NCI-H1048 (cell line): ENCODE measurements at places on chromosomes 6 and 20.

- DNase-seq: no peak
Measured at GRCh38 chr6:56093776-56094175, 153.6 kb downstream of the COL21A1 start.

DNA sequence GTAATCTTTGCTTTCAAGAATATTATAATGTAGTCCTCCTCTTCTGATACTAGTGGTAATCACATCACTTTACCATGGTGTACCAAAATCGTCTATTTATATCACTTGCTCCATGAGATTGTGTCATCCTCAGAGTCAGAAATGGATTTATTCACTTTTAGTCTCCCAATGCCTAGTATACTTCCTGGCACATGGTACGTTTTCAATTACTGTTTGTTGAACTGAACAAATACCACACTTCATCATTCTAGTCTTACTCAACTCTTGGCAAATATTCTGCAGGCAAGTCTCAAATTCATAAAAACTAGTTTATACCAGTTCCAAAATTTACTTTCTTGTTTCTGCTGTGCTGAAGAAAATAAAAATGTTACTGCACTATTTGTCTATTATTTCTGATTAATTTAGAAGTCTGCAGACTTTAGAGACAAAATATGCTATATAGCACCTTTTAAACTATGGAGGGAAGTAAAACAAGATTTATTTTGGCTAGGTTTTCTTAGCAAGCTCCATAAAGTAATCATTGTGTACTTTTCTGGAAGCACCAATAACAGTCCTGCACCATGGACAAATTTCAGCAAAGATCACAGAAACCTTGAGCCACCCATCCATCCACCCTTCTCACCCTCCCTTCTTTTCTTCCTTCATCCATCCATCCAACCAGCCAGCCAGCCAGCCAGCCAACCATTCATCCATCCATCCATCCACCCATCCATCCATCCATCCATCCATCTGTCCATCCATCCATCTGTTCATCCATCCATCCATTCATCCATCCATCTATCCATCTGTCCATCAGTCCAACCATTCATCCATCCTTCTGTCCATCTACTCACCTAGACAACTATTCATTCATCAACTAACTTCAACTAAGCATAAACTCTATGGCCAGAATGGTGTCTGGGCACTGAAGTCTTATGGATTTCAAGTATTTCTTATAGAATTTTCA lies 102.1 kb upstream of the STMND1 start:
- DNase-seq: no peak

DNA sequence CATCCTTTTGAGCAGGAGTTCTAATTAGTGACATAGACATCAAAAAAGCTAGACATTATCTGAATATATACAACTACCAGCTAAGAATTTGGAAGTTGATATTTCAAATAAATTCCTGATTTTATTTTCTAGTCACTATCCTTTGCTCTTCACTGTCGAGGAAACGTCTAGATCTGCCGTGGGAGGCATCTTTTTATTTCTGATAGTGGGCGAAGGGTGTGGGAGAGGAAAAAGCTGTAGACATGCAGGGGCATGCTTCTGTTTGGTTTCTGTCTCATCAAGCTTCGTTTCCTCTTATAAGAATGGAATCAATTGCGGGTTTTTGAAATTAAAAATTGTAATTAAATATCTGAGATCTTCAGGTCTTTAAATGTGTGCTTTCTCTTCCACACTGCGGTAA lies 16.2 kb upstream of the C6orf118 start:
- no peak for DNase-seq

GRCh38 chr20:4550740-4551139 lies 171.0 kb upstream of the PRND start:
- no peak for DNase-seq

DNA sequence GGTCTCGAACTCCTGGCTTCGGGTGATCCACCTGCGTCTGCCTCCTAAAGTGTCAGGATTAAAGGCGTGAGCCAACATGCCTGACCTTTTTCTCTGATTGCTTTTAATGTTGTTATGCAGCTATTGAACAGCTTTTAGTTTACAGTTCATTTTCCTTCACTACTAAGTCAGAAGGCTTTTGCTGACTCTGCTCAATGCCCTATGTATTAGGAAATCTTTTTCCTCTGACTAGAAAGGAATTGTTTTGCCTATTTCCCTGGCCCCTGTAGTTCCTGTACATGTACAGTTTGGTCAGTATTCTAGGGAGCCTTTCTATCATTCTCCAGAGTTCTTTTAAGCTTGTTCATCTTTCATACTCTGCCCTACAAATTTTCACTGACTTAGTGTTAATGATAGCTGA lies 280.2 kb downstream of the CDKAL1 start:
- no peak for DNase-seq

DNA sequence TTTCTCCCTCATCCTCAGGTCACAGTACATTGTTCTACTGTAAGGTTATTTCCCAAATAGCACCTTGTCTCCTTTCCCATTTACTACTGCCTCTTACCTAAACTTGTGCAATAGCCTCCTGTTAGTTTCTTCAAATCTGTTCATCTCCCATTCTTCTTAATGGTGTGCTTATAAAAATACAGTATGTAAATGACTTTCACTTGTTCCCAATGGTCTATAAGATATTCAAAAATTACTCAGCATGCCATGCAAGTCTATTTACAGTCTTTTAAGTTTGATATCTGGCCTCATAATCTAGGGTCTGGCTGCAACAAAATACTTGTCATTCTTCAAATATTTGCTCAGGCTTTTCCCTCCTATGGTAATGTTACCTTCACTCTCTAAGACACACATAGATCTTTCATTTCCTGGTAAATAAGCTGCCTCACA lies 31.5 kb upstream of the RHAG start:
- DNase-seq: no peak

- no peak for DNase-seq
Measured at GRCh38 chr6:378090-378957, 13.2 kb upstream of the IRF4 start.

- DNase-seq: no peak
Measured at GRCh38 chr6:42136508-42137193, 5.8 kb downstream of the C6orf132 start.

- DNase-seq: no peak
Measured at GRCh38 chr6:4451718-4452117, 316.3 kb upstream of the ECI2 start.

DNA sequence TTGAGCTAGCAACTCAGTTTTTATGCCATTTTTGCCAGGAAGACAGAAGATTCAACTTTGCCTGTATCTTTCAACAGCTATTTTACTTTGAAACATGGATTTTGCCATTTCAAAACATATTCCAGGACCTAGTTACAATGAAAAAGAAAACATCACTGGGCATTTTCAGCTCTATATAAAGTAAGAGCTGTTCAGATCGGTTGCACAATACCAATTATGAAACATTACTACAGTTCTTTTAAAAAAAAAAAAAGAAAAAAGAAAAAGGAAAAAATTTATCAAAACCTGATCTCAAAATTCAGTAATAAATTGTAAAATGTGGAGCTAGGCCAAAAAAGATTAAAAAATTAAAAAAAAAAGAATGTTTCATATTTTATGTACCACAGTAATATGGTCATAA lies 15.6 kb downstream of the BCLAF1 start:
- no peak for DNase-seq

- no peak for DNase-seq
Measured at GRCh38 chr20:58702161-58702510, 9.5 kb downstream of the NPEPL1 start.

- no peak for DNase-seq
Measured at GRCh38 chr6:154509421-154510143, 903 bp downstream of the CNKSR3 start.

DNA sequence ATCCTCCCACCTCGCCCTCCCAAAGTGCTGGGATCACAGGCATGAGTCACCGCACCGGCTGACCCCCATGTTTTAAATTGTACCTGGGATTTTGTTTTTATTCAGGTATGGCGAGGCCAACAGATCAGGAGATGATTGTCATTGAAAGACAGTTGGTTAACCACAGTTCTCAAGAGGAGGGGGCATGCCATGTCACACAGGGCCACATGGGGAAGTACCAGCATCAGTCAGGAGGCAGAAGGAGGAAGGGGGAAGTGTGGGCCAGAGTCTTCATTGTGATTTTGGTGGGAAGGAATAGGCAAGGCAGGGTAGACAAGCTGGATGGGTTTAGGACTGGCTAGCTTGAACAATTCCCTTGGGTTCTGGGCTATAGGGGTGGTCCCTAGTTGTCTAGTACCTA lies 9.9 kb upstream of the MMP9 start:
- DNase-seq: no peak

DNA sequence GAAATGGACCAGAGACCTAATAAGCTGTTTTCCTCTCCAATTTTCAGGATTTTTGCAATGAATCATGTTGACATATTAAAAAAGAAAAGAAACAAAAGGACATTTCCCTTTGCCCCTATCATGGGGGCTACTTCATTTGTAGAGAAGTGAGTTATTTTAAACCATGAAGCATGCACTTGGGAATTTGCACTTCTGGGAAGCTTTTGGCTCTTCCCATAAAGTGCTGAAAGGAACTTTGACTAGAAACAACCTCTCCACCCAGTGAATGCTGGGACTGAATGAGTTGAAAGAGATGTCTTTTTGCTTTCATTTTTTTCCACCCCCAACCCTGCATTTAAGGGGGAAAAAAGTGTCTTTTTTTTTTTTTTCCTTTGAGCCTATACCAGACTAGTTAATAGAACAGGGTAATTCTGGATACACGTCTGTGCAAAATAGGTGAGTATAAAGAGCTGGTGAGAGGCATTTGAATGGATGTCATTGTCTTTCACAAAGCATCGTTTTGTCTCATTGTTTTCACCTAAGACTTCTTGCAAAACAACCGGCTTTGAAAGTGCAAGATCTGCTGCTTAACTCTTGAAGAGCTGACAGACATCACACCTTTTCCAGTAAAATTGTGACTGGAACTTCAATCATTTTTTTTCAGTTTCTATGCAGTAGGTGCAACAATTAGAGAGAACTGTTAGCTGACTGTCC lies 138.7 kb upstream of the BACH2 start:
- DNase-seq: no peak

DNA sequence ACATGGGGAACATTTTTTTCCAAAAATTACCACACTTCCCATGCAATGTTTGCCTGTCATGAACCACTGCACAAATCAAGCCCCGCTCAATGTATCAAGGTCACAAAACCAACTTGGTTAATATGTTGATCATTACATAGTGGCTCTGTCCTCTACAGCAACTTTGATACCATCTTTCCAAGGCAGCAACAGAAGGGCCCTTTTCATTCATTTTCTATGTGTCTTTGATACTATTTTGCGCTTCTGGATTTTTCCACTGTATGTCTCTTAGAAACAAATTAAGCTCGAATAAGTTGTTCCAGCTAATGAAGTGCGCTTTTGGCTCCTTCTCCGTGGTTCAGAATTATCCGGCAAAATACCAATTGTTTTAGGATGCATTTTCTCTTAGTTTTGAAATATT lies 1.5 kb downstream of the ZHX3 start:
- DNase-seq: no peak

- no peak for DNase-seq
Measured at GRCh38 chr20:39025883-39026282, 63.7 kb downstream of the DHX35 start.

GRCh38 chr20:33415948-33416347 lies 14.6 kb upstream of the CDK5RAP1 start:
- DNase-seq: no peak

DNA sequence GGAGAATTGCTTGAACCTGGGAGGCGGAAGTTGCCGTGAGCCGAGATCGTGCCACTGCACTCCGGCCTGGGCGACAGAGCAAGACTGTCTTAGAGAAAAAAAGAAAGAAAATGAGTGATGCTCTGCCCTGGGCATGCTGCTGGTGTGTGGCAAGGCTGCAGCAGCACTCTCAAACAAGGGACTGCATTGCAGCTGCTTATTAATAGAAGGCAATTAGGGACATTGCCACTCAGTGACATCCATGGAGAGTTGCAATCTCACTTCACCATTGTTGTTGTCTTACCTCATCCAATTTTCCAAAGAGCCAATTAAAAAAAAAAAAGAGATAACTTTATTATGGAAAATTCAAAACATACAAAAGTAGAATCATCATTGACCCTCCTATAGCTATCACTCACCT lies 131.1 kb downstream of the LRRC1 start:
- DNase-seq: no peak
